ENCODE measurements at places on chromosomes 2 and 18. TPM values are rescaled to one million over a fixed set of nuclear protein-coding genes. Genes with fewer than 3 reads are reported as not detected.
A peak's percentile ranks its signal among the peaks of the same experiment; 100 is the strongest.

ALPP gene
- not detected for total RNA-seq

DNA sequence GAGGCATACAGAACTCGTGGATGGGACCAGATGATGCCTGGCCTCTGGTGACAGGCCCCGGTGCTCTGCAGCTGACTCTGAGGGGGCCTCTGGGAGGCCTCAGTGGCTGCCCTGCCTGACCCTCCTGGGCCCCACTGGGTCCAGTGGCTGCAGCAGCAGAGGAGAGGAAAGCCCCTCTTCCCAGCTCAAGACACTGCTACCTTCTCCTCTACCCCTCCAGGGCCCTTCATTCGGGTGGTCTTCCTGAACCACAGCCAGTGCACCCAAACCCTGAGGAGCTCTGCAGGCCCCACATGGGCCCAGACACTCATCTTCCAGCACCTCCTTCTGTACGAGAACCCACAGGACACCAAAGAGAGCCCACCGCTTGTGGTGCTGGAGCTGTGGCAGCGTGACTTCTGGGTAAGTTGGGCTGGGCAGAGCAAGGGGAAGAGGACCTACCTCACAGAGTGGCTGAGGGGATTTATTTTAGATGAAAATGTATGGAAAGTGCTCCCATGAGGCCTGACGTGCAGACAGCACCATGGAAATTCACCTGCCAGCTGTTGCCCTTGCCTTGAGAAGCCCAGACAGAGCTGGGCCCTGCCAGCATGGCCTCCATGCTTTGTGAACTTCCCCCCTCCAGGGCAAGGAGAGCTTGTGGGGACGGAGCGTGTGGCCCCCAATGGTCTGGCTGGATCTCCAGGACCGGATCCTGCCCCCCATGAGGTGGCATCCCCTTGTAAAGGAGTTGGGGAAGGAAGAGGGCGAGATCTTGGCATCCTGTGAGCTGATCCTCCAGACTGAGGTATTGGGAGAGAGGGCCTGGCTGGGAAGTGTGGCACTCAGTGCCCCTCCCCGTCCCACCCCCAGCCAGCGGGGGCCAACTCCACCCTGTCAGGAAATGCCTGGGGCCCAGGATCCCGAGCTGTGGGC is 46.3 kb downstream of the LMAN2L start:
- H3K27ac ChIP-seq = no peak overlapping the region
- no peak for DNase-seq
- H3K27me3 ChIP-seq = no peaks in the 10 kb centered on the region
- H3K4me1 ChIP-seq = peaks cover 16% of the 10 kb centered on the region
- H3K36me3 ChIP-seq = no peaks in the 10 kb centered on the region

DNA sequence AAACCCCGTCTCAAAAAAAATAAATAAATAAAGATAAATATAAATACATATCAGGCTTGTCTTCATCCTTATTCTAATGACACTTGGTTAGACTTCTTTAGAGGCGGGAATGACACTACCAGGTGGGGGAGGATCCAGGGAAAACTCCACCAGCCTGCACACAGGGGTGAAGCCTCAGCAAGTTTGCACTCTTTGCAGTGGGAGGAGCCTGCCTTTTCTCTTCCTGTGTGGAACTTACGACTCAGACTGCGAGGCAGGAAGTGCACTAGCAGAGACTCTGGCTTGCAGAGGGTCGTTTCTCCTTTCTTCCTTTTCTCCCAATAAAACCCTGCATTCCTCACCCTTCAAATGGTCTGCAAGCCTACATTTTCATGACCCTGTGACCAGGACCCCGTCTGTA is 153.6 kb upstream of the CBLN2 start:
- H3K27ac ChIP-seq = no peak overlapping the region
- no peak overlapping the region for H3K4me3 ChIP-seq
- no peak for DNase-seq
- peaks cover under 1% of the 10 kb centered on the region for H3K4me1 ChIP-seq

GRCh38 chr2:141380008-141380979 is 750.5 kb downstream of the LRP1B start:
- DNase-seq = no peak
- no peak overlapping the region for H3K27ac ChIP-seq
- H3K27me3 ChIP-seq = no peaks in the 10 kb centered on the region

DNA sequence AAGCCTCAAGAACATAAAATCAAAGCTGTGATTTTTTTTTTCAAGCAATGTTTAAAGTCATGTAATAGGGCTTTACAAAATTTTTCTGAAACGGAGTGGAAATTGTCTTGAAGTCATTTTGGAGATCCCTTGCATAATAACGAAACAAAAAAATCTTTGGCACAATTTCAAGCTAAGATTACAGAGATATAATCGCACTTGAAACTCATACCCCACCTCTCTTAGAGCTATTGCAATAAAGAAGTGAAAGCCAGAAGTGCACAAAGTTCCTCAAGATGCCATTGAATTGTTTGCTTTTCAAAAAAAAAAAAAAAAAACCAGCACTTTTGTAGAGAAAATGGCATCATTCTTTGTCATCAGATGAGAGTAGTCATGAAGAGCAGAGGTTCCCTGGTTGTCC is 152.3 kb downstream of the PAX3 start:
- no peak for DNase-seq
- peaks cover 3% of the 10 kb centered on the region for H3K27me3 ChIP-seq
- H3K36me3 ChIP-seq = no peaks in the 10 kb centered on the region
- no peak overlapping the region for H3K27ac ChIP-seq
- H3K4me3 ChIP-seq = no peak overlapping the region

- H3K27me3 ChIP-seq = no peaks in the 10 kb centered on the region
- no peaks in the 10 kb centered on the region for H3K4me1 ChIP-seq
- no peak for DNase-seq
- no peak overlapping the region for H3K27ac ChIP-seq
- H3K36me3 ChIP-seq = no peaks in the 10 kb centered on the region
Observed at GRCh38 chr2:28193630-28194403, 198.8 kb upstream of the FOSL2 start.

- H3K27ac ChIP-seq = peak overlapping the region; percentile 76
- peaks cover 39% of the 10 kb centered on the region for H3K4me1 ChIP-seq
- H3K27me3 ChIP-seq = no peaks in the 10 kb centered on the region
- DNase-seq = no peak
- H3K36me3 ChIP-seq = peaks cover 15% of the 10 kb centered on the region
Observed at GRCh38 chr18:23259701-23260681, 124.7 kb downstream of the CABLES1 start.

DNA sequence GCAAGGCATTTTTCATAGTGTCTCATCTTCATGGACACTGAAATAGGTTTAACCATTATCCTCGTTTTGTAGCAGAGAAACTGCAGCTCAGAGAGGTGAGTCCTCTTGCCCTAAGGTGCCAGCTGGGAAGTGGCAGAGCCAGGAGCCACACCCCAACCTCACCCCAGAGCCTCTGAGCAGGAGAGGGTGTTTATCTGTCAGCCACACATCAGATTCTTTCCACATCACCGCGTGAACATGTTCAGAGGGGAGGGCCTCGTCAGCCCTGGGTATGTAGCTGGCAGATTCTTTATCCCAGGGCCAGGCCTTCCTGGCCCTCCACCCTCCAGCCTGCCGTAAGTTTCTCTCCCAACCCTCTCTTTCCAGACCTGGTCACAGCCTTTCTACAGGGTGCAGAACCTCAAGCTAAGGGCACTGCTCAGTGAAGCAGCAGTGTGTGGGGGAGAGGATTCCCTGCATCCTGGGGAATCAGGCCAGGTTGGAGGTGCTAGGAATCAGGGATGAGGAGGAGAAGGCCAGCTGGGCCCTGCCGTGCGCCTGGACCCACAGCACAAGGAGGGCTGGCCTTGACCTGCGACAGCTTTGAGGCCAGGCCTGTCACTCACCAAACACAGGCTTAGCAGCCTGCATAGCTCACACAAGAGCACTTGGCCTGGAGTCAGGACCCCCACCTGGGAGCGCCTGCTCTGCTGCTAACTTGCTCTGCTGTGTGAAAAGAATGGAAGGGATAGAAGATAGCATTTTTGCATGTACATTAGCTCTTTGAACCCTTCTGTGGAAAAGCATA is 111.3 kb upstream of the MCFD2 start:
- H3K27me3 ChIP-seq = no peaks in the 10 kb centered on the region
- H3K36me3 ChIP-seq = peaks cover 82% of the 10 kb centered on the region
- no peak for DNase-seq
